ENCODE measurements at places on chromosomes 1 and 21.

DNA sequence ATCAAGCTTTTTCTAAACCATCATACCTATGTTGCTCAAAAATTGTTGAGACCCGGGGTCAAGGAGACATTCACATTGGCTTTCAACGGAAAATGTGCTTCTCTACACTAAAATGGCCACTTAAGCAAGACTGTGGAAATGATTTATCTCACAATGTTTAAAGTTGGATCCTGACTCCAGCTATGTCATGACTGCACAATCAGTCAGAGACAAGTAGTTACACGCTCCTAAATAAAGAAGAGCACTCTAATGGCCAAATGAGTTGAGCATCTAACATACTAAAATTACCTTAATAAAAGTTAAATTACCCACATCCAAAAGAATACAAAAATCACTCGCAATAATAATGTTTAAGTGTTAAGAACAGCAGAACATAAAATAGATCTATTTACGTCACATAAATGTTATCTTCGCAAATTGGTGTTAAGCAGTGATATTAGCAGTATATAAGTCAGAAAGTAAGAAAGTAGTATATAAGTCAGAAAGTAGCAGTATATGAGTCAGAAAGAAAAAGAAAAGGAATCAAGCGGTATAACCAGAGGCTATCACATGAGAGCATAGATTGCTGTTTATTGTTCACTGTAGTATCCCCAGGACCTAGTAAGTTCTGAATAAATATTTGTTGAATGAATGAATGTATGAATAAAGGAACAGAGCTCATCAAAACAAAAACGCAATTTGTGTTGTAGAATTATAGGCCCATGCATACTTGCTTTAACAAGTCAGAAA lies 28.4 kb downstream of the ZNF281 start:
- no peak for DNase-seq

DNA sequence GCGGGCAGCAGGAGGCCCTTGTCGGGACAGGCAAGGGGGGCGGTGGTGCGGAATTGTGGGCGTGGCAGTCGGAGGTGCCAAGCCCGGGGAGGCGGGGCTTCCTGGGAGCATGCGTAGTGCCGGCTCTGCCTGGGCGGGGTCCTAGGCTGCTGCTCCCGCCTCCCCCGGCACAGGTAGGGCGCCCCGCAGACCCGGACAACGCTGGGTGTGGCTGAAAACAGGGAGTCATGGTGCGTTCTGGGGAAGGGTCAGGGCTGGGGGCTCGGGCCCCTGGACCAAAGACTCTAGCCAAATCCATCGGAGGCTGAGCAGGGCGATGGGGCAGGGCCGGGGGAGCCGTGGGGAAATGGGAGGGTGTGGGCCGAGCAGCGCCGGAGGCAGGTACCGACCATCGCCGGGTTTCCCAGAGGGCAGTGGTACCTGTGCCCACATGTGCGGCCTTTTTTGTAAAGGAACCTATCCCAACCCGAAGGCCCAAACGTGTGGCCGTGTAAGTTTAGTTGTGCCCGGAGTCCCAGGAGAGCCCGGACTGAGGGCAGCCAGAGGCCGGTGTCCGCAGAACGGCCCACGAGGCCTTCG lies 231.9 kb downstream of the SDCCAG8 start:
- DNase-seq, result no peak

DNA sequence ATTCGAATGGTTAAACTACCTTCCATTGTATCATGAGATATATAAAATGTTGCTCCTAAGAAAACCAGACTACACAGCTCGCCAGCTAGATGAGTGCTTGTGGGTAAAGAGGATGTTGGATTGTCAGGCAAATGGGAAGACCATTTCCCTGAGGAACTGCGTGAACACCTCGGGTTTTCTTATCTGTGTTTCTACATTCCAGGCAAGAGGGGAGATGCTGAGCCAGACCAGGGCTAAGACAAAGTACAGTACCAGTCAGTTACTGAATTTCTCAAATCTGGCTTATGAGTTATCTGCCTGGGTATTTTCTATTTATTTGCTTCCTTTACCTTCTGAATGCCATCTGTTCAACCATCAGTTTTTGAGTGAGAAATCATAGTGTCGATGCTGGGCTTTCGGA lies 170.8 kb downstream of the PLA2G4A start:
- no peak for DNase-seq

DNA sequence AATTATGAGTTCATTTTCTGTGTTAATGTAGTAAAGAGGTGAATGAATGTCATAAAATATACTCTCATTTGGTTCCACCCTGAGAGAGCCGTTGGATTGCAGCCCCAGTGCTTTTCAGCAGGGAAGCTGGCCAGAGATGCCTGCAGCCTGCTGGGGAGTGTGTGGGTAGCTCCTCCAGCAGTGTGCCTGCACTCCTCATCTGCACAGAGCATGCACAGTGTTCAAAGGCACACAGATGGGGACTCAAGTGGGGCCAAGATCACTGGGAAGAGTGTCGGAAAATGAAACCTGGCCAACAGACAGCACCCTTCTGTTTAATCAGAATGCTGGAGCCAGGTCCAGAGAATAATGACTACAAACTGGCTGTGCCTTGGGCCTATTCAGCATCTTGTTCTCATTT lies 206.8 kb downstream of the ST6GALNAC3 start:
- DNase-seq, result no peak

DNA sequence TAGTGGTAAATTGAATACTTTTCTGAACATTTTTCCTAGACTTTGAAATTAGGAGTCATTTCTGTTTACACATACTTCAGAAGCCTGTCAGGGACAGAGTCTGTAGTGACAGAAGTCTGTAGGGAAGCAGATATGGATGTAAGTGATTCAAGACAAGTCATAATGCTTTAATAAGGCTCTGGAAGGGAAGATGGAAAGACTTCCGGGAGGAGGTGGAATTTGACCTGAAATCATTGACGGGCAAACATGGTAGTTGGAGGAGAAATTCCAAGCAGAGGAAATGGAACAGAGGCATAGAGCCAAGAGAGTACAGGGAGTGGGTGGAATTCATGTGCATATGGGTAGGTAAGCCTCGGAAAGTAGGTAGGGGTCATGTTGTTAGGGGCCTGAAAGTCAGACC lies 22.5 kb downstream of the CAMTA1 start:
- DNase-seq, result no peak

- DNase-seq, result no peak
Observed at GRCh38 chr1:3151456-3151855, 82.5 kb downstream of the PRDM16 start.

DNA sequence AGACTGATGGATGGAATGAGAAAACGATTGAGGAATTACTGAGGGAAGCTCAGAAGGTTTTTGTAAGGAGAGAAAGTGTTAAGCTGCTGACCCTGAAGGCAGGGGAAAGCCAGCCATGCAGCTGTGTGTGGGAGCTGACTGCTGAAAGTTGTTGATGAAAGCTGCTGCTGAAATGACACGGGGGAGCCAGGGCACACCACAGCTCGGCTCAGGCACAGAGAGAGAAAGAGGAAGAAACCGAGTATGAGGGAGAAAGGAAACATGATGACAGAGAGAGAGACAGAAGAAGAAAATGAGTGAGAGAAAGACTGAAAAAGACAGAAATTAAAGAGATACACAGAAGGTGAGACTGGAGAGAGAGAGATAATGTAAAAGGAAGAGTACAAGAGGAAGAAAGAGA lies 115.5 kb downstream of the LRRC53 start:
- no peak for DNase-seq

DNA sequence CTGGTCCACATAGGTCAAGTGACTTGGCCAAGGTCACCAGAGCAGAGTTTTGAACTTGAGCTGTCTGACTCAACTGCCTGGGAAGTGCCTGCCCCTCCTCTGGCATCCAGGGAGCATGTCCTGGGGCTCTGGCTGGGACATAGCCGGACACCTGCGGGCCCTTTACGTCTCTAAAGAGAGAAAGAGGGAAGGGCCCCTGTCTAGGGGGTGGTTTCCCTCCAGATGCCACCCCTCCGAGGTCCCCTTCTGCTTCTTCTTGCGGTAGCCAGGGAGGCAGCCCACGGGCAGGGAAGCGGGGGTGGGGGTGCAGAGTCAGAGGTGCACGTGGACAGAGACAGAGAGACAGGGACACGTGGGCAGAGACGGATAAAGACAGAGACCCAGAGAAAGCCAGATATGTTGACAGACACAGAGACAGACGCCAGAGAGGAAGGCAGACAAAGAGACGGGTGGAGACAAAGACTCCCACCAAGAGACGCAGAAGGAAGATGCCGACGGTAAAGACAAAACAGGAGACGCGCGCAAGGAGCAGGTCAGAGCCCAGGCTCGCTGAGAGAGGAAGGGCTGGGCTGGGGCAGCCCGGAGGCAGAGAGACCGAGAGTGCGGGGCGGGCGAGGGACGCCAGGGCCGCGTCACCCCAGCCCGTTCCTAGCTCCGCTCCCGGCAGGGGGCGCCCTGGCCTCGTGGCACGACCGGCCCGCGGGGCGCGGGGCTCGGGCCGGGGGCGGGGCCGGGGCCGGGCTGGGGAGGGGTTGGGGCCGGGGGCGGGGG lies 458 bp upstream of the ALPL start:
- peak; percentile 29 for DNase-seq

GRCh38 chr1:30213936-30214335 lies 509.4 kb downstream of the MATN1 start:
- no peak for DNase-seq

GRCh38 chr1:54051933-54052430 lies 1.0 kb downstream of the TMEM59 start:
- no peak for DNase-seq

DNA sequence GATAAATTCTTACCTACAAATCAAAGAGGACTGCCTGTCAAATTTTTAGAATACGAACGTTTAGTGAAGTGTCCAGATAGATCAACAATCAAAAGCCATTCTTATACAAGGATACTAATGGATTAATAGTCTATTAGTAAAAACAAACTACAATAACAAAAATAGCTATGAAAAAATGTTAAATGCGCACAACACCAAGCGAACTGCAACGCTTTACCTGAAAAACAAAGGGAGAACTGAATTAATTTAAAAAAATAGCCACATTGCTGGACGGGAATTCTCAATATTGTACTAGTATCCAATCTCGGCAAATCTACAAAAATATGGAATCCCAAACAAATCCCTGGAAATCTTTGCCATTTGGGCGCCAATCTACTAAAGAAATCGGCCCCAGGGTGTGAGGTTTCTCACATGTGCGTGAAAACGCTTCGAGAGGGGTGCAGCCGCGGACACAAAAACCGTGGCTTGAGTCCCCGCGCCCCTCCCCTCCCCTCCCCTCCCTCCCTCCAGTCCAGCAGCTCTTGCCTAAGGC lies 55.6 kb downstream of the TRAF5 start:
- DNase-seq, result no peak
